ENCODE measurements at places on chromosomes 2 and 18.

DNA sequence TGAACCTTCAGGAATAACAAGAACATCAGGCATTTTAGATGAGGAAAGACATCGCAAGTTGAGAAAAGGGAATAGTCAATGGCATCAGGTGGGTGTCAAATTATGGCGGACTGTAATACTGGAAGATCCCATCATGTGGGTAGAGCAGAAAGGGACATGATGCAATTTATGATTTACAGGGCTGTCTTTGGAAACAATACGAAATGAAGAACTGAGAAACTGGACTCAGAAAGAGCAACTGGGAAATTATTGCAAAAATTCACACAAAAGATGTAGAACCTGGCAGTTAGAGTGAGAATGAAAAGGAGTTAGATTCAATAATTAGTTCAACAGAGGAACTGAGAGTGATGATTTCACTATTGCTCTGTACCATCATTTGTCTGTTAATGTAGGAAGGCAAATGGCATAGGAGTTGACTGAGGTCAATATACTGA, 1635.0 kb upstream of the ACVR2A start:
- DNase-seq = no peak

GRCh38 chr2:211157211-211157610, 600.8 kb downstream of the CPS1 start:
- no peak for DNase-seq

- DNase-seq = no peak
Measured at GRCh38 chr2:136235546-136235945, 117.6 kb upstream of the CXCR4 start.

- no peak for DNase-seq
Measured at GRCh38 chr2:12594590-12594989, 122.1 kb upstream of the TRIB2 start.

DNA sequence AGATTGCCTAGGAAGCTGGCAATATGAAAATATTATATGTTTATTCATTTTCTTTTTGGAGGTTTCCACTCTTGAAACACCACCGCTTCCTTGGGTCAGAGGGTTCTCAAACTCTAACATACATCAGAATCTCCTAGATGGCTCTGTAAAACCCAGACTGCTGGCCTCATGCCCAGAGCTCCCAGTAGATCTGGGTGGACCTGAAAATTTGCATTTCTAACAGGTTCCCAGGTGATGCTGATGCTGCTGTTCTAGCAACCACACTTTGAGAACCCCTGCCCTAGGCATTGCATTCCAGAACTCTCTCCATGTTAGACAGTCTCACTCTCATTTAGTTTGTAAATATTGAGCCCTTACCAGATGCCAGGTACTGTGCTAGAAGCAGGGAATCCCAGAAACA, 139.4 kb downstream of the FAM210A start:
- no peak for DNase-seq

GRCh38 chr2:187581125-187581896, 27.1 kb upstream of the TFPI start:
- no peak for DNase-seq

DNA sequence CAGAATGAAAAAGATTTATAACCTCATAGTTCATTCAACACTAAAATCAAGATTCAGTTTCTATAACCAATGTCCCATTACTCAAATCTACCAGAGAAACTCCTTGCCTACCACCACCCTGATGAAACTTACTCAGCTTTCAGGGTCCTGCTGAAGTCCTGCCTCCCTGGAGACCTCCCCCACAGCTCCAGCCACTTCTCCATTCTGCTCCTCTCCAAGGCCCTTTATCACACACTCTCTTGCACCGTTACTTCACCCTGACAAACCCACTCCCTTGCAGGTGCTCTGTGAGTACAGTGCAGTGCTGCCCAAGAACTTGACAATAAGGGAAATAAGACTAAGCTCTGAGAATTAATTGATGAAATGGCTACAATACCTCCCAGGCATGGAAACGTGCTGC, 83.5 kb upstream of the CDCA7 start:
- DNase-seq = no peak

- no peak for DNase-seq
Measured at GRCh38 chr2:37919631-37920032, 5.5 kb upstream of the RMDN2 start.

DNA sequence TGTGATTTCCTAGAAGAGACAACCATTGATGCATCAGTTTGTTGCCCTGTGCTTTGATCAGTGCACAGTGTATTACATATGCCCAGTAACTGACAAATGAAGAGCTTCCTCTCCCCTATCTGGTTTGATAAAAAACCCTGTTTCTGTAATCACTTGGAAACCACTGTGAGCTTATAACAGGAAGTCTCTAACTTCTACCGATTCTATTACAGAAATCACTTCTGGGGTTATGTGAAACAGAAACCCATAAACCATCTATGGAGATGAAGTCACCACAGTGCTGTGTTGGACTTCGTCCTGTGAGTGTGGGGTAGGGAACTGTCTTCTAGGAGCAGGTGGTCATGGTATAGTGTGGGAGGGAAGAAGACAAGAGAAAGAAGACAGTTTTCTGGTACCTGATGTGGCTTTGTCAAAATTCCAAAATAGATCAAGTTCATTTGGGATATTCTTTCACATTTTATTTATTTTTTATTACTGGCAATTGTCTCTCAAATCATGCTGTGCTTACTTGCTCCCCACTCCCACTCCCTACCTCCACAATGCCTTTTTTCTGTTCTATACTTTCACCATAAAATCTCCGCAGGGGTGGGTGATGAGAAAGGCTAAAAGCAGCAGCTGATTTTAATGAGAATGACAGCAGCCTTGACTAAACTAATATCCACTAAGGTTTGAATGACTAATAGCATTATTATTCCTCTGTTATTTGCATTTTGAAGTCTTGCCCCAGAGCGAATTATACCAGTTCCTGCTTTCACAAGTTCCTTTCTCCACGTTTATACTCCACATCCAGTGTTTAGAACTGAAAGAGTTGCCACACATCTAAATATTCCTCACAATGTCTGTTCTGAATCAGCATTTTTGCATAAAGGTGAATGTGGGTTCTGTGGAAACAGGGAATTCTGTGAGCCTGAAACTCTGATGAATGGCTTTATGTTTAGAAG, 41.7 kb upstream of the RND3 start:
- no peak for DNase-seq
